ENCODE measurements at places on chromosomes 1 and 21.

- DNase-seq, result no peak
Measured at GRCh38 chr21:44352253-44352860, 1.1 kb upstream of the TRPM2 start.

- DNase-seq, result no peak
Measured at GRCh38 chr1:98769162-98769561, 107.6 kb downstream of the SNX7 start.

DNA sequence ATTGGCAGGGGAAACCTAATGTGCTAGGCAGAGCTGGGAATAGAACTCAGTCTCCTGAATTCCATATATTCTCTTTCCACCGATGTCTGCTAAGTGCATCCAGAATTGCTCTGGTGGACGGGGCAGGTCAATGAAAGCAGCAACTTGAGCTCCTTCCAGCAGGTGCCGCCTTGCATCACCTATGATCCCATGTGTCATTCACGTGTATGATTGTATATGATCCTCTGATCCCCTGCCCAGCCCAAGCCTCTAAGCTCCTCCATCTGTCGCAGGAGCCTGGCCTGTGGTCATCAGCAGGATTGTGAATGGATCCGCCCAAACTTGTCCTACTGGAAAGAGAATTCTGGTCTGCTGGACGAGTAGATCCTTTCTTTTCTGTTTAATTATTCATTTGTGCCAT, 13.1 kb downstream of the ACTA1 start:
- DNase-seq, result no peak

GRCh38 chr1:64472805-64473204, 2.9 kb downstream of the CACHD1 start:
- DNase-seq, result no peak

DNA sequence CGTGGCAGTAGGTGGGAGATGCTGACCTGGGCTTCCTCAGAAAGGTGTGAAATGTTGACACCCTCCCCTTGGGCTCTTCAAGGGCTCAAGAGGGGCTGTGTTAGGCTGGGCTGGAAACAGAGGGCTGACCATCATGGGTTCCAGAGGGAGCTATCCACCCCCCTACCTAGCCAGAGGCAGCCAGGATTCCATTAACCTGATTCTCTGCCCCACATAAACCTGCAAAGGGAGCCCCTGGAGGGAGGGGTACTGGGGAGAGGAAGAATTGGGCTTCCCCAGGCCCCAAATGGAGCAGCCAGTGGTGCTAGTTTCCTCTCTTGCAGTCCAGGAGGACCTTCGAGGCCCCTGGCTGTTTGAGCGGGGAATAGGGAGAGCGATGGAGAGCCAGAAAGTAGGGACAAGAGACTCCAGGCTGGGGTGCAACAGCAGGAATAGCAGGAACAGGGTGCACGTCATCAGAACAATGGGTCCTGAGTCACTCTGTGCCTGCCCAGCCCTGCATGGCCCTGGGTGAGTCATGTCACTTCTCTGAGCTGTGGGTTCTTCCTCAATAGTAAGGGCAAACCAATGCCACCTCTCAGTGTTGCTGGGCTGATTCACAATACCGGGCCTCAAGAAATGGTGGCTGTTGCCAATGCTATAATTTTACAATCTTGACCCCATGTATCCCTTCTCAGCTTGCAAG, 121.2 kb downstream of the EPHB2 start:
- DNase-seq, result peak; percentile 5

- no peak for DNase-seq
Measured at GRCh38 chr1:235831148-235831547, 35.6 kb downstream of the LYST start.

DNA sequence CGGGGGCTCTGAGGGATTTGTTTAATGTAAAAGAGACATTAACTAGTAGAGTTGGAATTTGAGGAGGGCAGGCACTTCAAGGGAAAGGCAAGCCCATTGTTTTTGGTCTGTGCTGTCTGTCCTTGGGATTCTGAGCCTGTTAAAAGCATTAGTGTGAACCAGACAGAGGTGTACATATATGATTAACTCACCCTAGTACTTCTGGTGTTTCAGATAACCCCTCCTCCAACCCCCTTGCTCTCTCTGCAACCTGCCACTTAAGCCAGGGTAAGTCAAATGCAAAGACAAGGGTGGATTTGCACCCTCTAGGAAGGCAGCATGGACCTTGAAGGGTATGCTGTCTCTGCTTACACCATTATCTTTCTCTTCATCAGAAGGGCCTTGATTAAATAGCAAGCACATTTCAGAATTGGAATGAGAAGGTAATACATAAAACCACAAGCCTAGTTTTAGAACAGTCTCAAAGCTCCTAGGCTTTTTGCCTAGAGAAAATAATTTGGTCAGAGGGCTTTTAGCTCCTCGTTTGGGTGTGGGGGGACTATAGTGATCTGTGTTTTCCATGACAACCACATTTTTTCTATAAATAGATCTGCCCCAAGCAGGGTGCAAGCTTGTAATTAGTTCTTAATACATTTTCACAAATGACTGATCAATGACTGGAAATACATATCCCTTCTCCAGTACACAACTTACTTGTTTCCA, 120.7 kb upstream of the SGIP1 start:
- no peak for DNase-seq

DNA sequence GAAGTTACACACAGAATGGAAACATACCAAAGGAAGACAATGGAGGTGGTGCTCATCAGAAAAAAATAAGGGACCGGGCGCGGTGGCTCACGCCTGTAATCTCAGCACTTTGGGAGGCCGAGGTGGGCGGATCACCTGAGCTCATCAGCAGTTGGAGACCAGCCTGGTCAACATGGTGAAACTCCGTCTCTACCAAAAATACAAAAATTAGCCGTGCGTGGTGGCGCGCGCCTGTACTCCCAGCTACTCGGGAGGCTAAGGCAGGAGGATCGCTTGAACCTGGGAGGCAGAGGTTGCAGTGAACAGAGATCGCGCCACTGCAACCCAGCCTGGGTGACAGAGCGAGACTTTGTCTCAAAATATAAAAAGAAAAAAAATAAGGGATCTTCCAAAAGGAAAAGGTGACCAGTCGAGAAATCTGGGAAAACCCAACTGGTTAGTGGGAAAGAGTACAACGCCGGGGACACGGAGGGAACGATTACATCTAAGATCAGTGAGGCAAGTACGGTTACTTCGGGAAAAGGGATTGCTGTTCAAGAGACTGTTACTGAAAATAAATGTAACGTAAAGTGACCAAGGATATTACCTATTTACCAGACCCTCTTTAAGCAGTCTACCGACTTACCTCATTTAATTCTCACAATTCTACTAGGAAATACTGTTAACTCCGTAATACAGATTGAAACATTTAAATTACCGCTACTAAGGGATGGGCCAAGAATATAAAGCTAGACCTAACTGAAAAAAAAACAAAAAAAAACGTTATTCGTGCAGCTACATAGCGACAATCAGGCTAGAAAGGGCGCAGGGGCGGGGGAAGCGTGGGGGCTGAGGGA, 822 bp downstream of the CCT3 start:
- no peak for DNase-seq

GRCh38 chr1:54371038-54371941, 34.9 kb downstream of the SSBP3 start:
- DNase-seq, result no peak

GRCh38 chr1:43241413-43241836, 28.4 kb upstream of the TMEM125 start:
- DNase-seq, result peak; percentile 41

- no peak for DNase-seq
Measured at GRCh38 chr1:42008264-42008663, 89.5 kb upstream of the HIVEP3 start.

GRCh38 chr1:3036447-3037280, 15.4 kb downstream of the ACTRT2 start:
- no peak for DNase-seq

GRCh38 chr1:33181921-33182341, at the start of gene TRIM62:
Gene TRIM62, minus strand, starts transcription at chr1:33182043. Its CDS starts 611 bp downstream, at chr1:33181432.
- peak; percentile 50 for DNase-seq

DNA sequence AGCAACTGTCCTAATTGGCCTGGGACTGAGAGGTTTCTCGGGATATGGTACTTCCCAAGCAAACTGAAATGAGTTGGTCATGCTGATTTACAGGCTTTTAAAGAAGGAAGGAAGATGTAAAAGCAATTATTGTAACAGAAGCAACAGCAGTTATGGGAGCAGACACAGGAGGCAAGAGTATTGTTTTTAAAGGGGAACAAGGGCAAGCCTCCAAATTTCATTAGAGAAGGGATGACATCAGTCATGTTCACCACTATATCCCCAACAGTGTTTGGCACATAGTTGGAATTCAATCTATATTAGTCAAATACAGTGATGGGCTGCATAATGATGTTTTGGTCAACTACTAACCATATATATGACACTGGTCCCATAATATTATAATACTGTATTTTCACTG, 46.0 kb upstream of the JUN start:
- no peak for DNase-seq

DNA sequence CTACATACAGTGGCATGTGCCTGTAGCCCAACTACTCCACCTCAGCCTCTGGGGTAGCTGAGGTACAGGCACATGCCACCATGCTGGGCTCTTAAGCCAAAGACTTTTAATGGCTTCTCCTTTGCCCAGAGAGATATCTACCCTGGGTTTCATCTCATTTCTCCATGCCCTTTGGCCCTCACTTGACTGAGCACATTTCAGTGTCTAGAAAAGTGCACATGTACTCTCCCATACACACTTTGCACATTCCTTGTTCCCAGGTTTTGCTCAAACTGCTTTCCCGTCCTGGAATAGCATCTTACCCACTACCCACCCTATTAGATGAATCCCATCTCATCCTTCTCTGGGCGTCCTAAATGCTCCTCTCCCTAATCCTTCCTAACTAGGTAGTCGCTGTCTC, 10.2 kb upstream of the RXRG start:
- DNase-seq, result no peak

- DNase-seq, result peak; percentile 26
Measured at GRCh38 chr1:31214316-31215064, 25.2 kb downstream of the NKAIN1 start.

DNA sequence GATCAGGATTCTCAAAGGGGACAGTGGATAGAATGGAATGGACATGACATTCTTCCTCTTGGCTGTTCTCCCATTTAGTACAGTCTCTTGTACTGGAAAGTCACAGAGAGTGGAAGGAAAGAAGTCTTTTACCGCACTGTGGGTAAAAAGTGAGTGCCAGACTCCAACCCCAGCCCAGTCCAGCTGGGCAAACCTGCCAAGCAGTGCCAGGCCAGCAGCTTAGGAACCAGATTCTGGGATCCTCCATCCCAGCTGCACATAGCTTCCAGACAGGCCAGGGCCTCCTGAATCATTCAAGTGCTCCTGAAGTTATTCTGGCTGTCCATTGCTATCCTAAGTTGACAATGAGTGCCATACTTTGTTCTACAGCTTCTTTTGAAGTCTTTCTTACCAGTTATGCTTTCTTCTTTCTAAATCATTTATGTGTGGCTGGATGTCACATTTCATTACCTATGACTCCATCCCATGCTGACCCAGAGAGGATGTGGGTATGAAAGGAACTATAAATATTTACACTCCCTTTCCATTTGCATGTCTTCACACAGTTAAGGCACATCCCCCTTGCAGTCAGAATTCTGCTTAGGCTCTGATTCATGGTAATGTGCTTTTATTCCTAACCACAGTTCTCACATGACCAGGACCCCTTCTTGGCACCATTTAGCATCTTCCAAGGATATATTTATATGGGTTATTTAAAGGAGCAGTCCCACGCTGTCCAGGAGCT, 88.9 kb downstream of the AK5 start:
- DNase-seq, result no peak

DNA sequence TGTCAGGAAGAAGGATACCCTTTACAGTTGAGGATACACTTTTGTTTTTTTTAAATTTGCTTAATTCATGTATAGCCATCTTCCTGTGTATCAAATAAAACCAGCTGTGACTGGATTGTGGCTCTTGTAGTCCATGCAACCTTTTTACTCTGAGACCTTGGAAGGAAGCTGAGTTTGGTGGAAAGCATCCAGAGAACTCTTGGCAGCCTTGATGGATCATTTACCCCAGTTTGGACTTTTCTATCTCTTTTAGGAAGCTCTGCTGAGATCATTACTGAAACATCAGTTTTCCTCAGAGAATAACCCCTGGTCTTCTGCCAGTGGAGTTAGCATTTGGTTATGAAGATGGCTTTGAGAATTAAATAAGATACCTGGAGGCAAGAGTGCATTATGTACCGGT, 21.2 kb upstream of the APOBEC4 start:
- no peak for DNase-seq

GRCh38 chr1:180513531-180513930, 11.2 kb upstream of the ACBD6 start:
- DNase-seq, result no peak

DNA sequence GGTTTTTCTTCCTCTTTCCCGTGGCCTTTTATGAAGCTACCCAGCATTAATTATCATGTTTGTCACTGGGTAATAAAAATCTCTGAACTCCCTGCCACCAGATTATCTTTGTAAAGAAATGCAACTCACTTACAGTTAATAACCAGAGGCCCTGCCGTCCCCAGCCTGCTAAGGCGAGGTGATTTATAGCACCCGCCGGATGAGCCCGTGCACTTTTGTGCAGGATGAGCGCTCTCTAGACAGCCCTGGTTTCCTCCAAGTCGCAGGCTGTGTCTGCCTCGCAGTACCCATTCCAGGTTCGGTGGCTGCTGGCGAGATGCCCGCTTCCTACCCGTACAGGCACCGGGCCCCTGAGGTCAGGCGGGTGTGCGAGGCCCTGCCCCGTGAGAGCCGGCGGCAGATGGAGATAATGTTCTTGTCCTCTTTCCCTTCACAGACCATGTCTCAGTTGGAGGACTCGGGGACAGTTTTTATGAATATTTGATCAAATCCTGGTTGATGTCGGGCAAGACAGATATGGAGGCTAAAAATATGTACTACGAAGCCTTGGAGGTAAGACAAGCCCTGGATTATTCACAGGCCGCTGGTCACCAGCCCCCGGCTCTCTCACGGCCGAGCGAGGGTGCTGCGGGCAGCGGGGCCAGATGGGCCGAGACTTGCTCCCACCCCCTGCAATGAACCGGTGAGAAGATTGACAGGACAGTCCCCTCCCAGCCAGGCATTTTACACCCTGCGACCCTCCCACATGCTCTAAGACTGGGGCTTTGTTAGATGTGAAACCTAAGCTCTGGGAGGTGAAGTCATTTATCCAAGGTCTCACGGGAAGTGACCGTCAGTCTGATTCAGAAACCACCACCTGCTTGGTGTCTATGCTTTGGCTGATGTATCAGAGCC, 28.5 kb upstream of the SELENON start:
- peak; percentile 74 for DNase-seq

- no peak for DNase-seq
Measured at GRCh38 chr1:30165116-30165515, 558.3 kb downstream of the MATN1 start.
